GM13977 (cell line): ENCODE measurements at places on chromosomes 16 and 17.
A peak's percentile ranks its signal among the peaks of the same experiment; 100 is the strongest.

DNA sequence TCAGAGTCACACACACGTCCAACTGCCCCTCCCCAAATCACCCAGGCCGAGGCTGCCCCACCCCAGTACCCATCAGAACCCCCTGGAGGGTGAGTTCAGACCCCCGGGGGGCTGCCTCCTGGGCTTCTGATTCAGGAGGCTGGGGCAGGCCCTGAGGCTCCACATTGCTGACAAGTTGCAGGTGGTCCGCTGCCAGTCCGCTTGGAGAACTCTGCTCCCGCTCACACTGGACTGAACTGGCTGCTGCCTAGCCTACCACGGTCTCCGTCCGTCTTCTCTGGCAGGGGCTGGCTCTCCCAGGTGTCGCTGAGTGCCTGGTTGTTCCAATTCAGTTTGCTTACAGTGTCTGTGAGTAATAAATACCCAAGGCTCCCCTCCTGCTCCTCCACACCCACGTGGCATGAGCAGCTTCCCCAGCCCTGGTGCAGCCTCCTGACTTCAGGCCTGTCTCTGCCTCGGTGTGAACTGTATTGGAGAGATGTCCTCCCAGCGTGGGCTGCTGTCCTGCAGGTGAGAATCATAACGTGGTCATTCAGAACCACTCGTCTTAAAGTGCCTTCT, 163.4 kb downstream of the LAT start:
- no peak for DNase-seq

GRCh38 chr17:49925921-49926320, 43.1 kb upstream of the DLX4 start:
- no peak for DNase-seq

DNA sequence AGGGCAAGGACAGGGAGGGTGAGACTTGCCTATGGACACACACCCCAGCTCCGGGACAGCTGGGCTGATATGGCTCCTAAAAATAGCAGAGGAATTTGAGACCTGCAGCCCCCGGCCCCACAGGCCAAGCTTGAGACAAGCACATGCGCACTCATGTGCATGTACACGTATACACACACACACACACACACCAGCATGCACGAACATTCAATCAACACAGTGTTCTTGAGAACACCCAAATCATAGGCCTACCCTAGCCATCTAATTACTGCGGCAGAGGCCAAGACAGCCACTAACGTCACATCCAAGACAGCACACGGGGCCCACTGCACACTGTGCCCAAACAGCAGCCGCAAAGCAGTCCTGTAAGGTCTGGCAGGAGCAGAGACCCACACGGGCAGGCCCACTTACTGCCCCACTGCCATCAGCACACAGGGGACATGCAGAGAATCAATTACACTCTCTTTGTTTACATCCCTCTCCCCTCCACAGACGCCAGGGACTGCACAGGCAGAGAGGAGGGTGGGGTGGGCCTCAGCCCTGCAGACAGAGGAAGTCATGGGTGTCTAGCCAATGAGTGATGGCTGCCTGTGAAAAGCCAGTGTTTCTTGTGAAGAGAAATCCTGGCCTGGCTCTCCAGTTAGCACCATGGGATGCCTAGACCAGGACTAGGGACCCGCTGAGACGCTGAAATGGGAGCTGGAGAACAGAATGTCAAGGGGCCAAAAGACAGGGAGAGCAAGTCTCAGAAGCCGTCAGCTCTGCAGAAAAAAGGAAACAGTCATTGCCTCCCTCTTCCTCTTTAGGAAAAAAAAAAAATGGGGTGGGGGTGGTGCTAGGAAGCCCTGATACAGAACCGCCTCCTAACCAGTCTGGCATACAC, 39.3 kb downstream of the MYO18A start:
- DNase-seq: peak; percentile 44

- no peak for DNase-seq
These were observed 16.2 kb upstream of the KLHDC4 start for GRCh38 chr16:87782033-87782432.

DNA sequence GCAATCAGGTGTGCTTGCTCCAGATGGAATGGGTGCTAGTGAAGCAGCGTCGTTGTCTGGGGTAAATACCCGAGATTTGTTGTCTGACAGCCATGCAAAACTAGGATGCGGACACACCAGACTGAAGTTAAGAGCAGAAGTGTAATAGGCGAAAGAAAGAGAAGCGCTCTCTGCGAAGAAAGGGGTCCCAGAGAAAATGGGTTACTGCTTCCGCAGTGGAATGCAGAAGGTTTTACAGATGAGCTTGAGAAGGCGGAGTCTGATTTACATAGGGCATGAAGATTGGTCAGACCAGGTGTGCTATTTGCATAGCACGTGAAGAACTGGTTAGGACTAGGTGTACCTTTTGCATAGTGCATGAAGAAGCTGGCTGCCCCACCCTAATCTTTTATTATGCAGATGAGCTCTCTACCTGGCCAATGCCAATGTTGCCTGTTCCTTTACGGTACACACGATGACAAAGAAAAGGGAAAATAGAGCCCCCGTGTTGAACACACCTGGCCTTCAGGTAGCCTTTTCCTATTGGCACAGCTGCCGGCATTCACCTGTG, 32.0 kb upstream of the SNN start:
- no peak for DNase-seq

- peak; percentile 21 for DNase-seq
These were observed 42.0 kb downstream of the ADCY7 start for GRCh38 chr16:50308237-50308965.

DNA sequence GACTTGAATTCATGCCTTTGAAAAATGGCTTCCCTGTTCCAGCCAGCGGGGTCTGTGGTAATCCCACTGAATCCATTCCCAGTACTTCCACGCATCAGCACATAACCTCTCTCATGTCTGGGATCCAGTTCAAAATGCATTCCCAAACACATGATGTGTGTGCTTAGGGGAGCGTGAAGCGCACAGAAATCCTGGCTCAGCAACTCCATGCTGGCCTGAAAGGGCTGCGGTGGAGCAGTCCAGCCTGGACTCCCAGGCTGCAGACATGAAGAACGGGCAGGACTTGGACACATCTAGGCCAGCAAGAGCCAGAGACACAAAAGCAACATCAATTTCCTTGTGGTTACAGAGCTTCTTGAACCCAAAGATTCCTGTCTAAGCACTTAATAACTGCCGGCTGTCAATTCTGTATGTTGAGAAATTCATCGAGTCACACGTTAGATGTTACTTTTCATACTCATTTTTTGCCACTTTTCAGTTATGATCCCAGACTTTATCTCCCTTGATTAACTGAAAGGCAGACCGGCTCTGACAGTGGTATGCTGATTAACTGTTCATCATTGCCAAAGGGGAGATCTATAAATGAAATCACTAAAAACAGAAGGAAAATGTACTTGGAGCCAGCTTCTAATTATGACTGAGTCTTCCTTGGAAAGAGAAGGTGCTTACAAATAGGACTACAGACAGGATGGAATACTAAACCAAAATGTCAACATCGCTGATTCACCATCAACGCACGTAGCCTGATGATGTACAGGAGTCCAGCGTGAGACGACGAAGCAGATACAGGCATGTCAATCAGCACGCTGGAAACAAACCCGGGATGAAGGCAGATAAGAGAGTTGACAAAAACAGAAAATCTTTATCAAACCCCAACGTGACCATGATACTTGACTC, 23.0 kb downstream of the NSMCE1 start:
- no peak for DNase-seq

- DNase-seq: no peak
These were observed 775.8 kb downstream of the CDH11 start for GRCh38 chr16:64346080-64346479.

GRCh38 chr16:87306516-87306915, 10.7 kb downstream of the C16orf95 start:
- no peak for DNase-seq

- no peak for DNase-seq
These were observed 65.2 kb upstream of the SMIM36 start for GRCh38 chr17:55576237-55576995.

- DNase-seq: no peak
These were observed 69.6 kb upstream of the GAS7 start for GRCh38 chr17:10268005-10268404.

- DNase-seq: no peak
These were observed 28.2 kb downstream of the LAT start for GRCh38 chr16:29012913-29013553.

- DNase-seq: no peak
These were observed 3.5 kb upstream of the SPPL2C start for GRCh38 chr17:45841186-45841585.

DNA sequence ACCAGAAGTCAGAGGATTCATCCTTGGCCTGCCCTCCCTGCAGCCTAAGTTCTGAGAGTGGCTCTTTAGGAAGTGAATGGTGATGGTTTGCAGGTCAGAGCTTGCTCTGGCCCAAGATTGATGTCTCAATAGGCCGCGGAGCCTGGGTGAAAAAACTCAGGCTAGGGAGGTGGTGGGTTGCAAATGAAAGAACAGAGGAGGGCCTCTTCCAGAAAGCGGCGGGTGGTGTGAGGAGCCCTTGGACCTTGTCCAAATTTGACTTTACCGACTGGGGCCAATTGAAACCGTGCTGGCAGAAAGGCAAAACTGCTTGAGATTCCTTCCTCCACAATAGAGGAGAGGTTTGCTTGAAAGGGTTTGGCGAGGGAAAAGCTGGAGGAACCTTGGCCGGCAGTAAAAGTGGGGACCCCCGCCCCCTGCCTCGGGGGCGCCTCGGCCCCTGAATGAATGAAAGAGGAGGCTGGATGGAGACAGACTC, 331.3 kb downstream of the SEC14L1 start:
- no peak for DNase-seq

- no peak for DNase-seq
These were observed 206.9 kb upstream of the C17orf78 start for GRCh38 chr17:37168731-37169353.

DNA sequence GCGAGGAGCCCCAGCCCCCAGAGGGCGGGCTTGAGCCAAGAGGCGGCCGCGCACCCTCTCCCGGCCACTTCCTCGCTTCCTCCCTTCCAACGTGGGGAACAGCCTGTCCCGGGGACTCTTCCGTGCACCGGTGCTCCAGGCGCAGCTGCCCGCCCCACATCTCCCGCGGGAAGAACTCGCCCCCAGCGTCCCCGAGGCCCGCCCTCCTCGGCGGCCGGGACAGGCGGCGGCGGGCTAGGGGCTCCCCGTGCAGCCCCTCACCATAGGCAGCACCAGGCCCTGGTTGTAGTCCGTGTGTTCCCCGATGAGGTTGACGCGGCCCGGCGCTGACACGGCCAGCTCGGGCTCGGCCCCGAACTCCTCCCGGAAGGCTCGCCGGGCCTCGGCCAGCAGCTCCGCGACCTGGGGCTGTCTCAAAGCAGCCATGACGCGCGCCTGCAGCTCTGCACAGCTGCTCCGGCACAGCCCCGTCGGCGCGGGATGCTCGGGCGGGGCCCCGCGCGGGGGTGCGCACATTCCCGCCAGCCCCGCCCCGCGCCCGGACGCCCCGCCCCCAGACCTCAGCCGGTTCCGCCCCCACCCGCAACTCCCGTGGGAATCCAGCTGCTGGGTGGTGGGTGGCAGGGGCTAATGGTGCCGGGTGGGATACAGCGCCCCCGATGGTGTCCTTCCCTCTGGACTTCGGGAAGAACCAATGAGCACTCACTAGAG, at the start of gene GALK1:
GALK1 (minus strand) TSS at position 482 of the 711 bp plus-strand sequence; CDS start at position 426, 56 bp downstream.
- peak; percentile 93 for DNase-seq

DNA sequence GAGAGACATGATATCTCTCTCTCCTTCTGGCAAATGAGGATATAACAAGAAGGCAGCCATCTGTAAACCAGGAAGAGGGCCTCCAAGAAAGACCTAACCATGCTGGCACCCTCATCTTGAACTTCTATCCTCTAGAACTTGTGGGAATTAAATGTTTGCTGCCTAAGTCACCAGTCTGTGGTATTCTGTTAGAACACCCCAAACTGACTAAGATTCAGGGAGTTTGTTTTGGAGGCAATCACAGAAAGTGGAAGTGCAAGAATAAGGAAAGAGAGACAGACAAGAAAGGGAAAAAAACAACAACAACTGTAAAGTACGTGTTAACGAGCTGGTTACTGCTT, 114.5 kb upstream of the GOT2 start:
- no peak for DNase-seq

DNA sequence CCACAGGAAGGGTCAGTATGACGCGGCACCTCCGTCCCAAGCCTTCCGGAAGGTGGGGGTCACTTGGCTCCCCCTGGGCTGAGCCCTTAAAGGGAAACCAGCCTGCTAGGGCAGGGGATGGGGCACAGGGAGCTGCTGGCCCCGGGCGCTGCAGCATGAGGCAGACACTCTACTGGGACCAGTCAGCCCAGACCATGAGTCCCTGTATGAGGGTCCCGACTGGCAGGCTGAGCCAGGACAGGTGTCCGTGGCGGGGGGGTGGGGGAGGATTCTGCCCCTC, 43.4 kb upstream of the ZC3H18 start:
- DNase-seq: no peak
